NCI-H1436 (cell line): ENCODE measurements at places on chromosomes 5 and 9.

DNA sequence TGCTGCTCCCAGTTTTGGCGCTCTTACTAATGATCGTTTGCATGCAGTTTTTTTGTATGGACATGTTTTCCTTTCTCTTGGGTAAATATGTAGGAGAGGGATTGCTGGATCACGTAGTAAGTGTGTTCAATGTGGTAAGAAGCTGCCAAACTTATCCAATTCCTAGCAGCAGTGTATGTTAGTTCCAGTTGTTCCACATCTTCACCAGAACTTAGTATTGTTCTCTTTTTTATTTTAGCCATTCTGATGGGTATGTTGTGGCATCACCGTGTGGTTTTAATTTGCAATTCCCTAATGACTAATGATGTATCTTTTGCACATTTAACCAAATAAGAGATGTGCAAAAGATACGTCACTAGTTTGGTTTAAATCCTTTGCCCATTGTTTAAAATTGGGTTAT is 65.9 kb downstream of the IPPK start:
- DNase-seq: no peak

GRCh38 chr9:98227883-98228282 is 27.6 kb downstream of the TBC1D2 start:
- no peak for DNase-seq

DNA sequence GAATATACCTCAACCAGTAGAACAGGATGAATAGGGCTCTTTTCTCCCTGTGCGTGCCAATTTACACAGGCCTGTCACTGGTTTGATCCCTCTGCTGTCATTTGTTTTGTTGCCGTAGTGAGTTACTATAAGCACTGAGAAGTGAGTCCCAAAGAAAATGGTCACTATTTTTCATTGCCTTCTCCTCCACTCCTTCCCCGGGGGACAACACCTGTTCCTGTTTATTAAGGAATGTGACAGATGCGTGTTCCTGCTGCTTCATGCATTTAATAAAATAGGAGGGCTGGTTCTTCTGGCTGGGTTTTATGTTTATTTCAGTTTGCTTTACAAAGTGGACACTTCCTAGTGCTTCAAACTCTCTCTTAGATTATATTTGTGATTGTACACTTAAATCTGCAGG is 6.4 kb downstream of the THBS4 start:
- DNase-seq: no peak

DNA sequence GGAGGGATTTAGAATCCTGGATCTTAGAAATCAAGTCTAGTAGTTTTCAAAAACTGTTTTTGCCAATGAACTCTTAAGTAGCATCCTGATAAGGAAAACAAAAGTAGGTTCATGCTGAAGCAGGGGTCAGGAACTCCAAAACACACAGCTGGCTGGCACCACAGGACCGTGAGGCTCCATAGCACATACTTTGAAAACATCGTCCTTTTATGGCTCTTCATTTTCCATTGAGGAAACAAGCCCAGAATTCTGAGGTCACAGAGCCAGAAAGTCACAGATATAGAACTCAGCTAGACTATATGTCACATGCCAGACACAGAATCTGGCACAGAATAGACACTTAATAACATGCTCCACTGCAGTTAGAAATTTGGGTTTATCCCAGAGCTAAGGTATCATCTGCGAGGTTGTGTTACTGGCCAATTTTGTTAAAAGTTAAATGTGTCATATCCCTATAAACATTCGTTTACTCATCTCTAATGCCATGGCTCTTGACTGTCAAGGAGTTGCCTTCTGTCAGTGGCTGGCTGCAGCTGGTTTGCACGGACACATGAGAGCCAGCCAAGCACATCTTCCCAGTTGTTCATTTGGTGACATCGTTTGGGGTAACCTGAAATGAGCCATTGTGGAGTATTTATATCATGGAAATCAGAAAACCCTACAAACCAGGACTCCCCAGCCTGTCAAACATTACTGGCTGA is 58.8 kb downstream of the FAM78A start:
- DNase-seq: no peak

DNA sequence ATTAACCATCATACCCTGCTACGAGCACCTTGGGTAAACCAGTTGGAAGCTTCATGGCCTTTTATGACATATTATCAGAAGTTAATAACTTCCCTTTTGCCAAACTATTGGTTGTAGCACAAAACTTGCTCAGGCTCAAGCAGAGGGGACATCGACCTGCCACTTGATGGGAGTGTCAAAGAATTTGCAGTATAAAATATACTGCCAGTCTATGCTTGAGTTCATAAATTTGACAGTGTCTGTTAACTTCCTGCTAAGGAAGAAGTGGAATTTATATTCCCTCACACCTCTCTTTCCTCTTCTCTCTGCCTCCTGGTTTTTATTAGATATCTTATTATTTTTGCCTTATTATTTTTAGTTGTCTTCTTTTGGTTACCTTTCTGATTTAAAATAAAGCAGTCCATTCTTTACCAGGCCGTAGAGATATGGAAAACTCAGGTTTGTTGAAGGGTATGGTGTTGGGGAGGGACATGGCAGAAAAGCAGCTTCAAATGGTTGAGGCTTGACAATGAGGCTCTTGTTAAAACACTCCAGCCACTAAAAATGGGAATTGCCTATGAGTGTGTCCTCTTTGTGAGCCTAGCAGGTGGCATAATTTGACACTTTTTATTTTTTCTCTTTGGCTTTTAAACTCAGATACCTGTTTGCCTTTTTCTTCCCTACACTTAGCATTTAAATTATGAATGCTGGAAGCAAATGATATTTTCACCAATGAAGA is 298.0 kb downstream of the DOCK8 start:
- peak; percentile 46 for DNase-seq

DNA sequence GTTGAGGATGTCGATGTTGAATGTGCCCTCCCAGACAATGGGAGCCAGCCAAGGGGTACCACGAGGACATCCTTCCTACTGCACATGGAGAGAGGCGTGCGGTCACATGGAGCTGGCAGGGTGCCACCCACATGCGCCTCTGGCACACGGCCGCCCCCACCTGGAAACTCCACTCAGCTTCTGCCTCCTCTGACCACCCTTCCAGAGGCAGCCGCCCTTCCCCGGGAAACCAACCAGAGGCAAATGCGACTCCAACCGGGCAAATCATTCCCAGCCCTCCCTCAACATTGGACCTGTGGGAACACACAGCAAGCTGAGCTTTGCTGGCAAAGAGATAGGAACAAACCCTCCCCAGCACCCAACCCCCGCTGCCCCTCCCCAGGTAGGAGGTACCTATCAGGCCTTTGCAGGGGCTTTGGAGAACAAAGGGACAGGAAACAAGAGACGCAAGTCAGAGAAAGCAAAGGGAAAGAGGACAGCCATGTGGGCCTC is 17.5 kb downstream of the ABO start:
- no peak for DNase-seq

GRCh38 chr5:102536323-102536928 is 37.6 kb upstream of the SLCO6A1 start:
- DNase-seq: peak; percentile 7

- no peak for DNase-seq
Observed at GRCh38 chr9:109138421-109138820, 18.7 kb upstream of the TMEM245 start.

DNA sequence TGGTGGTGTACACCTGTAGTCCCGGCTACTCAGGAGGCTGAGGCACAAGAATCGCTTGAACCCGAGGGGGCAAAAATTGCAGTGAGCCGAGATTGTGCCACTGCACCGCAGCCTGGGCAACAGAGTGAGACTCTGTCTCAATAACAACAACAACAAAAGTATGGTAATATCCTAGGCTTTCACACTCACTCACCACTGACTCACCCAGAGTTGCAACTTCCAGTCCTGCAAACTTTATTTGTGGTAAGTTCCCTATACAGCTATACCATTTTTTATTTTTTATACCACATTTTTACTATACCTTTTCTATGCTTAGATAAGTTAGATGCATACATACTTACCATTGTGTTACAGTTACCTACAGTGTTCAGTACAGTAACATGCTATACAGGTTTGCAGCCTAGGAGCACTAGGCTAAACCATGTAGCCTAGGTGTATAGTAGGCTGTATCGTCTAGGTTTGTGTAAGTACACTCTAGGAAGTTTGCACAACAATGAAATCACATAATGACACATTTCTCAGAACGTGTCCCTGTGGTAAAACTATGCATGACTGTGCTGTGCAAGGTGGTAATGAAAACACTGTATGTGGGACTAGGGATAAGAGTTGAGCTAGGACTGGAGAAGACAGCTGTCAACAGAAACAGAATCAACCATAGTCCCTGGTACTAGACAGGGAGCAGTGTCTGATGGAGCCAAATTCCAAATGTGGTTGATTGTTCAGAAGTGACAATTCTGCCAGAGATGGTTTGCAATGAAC is 109.5 kb upstream of the RAD23B start:
- DNase-seq: no peak

DNA sequence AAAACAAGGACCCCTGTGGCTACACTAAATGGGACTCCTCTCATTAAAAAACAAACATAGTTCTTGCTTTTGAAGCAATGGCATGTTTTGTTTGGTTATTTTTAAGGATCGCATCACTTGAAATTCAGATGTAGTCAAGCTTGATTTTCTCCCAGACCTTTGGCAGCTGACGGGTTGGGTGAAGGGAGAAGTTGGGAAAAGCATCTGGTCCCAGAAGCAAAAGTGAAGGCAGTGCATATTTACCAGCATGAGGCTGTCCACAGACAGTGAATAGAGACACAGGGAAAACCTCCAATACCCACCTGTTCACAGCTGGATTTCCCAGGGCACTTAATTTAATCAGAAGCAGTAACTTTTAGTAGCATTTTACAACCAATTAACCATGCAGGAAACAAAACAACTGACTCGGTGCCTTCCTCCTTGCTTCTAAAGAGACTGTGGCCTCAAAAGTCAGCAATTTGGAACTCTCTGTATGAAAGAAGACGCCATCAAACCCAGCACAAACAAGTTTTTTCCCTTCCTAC is 245.4 kb downstream of the EBF1 start:
- DNase-seq: no peak

- no peak for DNase-seq
Observed at GRCh38 chr5:174423558-174423957, 300.8 kb upstream of the MSX2 start.

DNA sequence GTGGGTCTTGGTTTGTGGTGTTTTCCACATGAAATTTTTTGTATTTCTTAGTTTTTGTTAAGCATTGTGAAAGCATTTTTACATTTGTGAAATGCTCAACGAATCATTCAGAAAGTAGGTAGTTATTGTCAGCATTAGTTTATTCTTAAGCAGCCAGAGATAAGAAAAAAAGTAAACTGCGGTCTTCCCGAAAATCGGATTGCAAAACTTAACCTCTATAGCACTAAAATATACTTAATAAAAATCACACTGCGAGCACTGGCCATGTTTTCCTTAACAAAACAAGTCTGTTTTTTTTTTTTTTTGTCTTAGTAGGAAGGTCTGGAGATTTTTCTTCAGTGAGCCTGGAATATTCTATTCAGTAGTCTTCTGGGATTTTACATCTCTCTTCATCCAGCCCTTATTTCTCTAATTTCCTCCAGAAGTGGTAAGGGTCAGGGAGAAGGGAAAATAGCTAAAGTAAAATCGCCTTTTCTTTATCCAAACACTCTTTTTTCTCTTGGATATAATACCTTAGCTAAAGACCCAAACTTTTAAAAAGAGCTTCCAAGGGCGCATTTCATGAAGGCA is 289.9 kb downstream of the DMAC1 start:
- no peak for DNase-seq

GRCh38 chr9:84339962-84340361 is 596 bp downstream of the SLC28A3 start:
- DNase-seq: no peak

DNA sequence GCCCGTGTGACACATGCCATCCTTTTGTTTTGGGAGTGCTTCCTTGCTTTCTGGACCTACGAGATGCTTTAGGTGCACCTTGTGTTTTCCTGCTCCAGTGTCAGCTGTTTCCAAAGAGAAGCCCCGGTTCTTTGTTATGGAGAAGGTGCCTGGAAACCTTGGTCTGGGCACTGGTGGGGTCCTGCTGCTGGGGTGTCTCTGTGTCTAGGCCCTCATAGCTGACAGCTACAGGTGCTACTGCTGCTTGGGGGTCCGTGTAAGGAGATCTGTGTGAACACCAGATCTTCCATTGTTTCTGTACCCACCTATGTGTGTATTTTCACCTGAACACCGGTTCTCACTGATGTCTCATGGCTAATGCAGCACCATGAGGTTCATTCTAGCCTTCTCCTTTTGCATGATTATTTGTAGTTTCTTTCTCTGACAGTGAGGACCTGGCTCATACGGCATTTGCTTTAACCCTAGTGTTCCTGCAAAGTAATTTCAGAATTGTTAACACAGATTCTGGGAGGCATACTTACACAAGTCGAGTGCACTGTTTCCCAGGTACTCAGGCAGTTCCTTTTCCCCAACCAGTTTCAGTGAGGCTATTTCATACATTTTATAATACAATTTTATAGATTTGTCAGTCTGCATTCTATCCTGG is 13.2 kb upstream of the FAM120AOS start:
- no peak for DNase-seq

DNA sequence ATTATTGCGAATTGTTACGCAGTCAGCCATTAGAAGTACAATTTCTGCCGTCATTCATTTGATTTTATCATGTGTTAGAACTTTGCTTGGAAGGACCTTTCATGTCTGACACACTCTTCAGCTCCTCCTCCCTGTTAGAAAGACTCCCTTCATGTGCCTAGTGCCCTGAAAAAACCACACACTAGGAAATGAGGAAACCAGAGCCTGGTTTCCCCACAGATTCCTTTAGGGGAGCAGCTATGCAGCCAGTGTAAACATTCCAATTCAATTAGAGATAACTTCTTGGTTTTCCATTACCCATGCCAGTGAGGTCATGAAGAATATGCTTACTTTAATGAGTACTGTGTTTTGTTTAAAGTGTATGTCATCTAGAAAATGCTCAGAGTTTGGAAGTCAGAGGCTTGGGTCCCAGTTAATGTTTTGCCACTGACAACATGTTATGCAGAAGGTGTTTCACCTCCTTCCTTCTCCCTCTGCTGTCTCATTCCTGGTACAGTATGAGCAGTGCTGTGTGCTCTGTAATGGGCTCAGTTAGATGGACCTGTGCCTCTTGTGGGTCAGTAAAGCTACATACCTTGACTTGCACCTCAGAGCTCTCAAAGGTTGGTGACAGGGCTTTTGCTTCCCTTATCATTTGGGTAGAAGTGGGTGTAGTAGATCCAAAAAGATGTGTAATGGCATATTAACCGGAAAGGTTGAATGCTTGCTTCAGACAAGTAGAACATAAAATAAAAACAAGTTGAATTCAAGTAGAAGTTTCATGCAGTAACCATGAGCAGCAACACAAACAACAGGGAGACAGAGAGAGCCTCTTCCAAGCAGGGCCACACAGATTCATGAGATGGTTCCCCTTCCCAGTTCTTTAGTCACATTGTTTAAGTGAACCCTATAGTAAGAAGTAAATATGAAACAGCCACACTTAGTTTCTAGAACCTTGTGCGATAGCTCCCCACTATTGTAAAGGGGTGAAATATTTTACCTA is 52.6 kb upstream of the TNFAIP8 start:
- DNase-seq: no peak

DNA sequence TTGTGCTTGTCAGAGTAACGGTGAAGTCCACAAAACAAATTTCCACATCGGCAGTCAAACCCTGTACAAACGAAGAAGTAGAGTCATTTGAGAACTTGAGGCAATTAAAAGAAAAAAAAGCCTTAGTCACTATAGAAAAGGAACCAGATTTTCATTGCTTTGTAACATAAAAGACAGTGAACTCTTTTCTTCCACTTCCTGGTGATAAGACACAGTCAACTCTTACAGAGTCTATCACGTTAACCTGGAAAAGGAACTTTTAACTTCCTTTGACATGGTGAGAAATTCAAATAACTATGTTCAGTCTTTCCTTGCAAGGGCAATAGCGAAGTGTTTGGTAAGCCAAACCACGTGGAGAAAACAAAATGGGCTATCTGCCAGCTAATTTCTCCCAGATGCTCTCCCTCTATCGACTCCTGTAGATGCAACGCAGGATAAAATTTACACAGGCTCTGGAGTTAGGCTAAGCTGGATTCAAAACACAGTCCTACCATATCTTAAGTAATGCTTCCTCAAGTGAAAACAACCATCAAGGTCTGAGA is 8.9 kb downstream of the ZFAND5 start:
- no peak for DNase-seq
